Stimulated activated CD4-positive, alpha-beta T cell treated with anti-CD3 and anti-CD28 coated beads, Interleukin-4, amount 100 ng/mL, for 24 hours (primary cell): ENCODE measurements at places on chromosomes 7 and 10.

- DNase-seq, result no peak
Observed at GRCh38 chr7:14766747-14767146, 135.8 kb downstream of the DGKB start.

DNA sequence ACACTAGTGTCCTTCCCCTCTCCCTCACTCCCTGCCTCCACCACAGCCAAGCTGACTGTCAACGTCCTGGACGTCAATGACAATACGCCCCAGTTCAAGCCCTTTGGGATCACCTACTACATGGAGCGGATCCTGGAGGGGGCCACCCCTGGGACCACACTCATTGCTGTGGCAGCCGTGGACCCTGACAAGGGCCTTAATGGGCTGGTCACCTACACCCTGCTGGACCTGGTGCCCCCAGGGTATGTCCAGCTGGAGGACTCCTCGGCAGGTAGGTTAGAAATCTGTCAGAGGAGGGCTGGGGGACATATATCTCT is 24.9 kb upstream of the VSIR start:
- no peak for DNase-seq

DNA sequence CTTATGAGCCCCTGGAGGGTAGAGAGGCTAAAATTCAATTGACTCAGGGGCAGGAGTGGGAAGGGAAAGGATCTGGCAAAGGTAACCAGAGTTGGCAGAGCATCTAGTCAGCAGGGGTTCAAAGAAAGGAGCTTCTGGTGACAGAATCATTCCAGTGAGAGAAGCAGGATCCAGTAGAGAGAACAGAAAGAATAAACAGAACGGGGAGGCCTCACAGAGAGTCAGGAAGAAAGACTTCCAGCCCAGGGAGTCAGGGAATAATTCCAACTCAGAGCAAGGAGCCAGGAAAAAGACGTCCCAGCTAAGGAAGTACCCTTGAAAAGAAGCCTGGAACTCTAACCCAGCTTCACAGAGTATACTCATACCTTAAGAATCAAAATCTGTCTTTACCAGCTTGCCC is 66.6 kb upstream of the CPXM2 start:
- no peak for DNase-seq

DNA sequence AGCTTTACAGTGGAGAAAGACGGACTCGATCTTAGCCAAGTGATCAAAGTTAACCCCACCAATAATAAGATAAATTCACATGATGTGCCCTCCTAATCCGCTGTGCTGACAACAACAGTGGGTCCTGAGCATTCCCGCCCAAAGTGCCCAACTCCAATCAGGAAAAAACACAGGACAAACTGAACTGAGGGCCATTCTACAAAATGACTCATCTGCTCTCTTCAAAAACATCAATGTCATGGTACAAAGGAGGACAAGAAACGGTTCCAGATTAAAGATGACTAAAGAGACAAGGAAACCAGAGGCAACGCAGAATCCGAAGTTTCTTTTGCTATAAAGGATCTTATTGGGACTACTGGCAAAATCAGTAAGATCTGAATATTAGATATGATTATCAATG is 79.4 kb downstream of the CTBP2 start:
- no peak for DNase-seq

DNA sequence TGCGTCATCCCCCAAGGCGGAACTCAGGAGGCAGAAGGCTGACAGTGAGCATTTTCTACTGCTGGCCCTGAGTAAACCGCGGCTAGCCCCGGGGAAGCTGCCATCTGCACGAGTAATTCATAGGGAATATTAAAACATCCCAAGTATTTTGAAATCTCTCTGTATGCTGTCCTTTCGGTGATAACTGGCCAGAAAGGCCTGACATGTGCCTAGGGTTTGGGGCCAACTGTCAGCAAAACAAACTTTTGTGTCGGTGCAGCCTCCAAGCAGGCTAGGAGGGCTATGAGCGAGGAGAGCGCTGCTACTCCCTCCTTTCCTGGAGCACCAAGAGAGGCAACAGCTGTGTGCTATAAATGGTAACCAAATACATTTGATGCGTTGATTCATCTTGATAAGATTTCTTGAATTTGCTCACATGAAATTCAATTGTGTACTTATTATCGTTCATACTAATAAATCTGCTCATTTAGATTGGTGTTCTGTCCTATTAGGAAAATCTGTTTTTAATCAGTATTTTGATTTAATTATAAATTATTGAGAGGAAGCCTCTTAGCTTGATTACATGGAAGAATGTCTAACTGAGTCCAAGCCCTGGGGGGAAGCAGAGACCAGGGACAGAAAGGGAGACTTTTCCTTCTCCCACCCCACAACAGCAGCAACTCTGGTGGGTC is 124.4 kb upstream of the NPS start:
- no peak for DNase-seq

DNA sequence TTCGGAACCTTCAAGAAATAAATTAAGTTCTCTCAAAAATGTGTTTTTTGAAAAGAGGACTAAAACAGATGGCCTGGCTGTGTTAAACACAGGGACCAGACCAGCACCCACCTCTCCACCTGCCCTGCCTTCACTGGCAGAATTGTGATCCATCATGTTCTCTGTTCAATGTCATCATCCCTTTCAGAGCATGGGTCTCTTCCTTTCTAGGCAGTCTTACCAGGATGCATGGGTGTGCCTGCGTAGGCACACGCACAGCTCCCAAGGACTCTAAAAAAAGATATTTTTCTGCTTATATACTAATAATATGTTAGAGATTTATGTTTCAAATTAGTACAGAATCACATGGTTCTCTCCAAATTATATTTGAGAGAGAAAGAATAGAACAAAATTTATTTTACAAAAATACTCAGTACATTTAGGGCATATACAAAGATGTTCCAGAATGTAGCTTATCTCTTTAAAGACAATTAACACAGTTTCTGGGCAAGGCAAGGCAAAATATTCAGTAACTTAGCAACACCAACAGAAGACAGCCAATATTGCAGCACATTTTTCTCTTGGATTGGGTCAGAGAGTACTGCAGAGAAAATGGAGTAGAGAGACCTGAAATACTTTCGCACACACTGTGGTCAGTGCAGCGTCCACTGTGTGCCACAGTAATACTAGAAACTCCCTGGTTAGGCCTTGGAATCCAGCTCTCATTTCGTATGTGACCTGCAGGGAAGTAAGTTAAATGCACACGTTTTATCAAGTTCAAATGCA is 52.8 kb downstream of the EGFR start:
- no peak for DNase-seq

DNA sequence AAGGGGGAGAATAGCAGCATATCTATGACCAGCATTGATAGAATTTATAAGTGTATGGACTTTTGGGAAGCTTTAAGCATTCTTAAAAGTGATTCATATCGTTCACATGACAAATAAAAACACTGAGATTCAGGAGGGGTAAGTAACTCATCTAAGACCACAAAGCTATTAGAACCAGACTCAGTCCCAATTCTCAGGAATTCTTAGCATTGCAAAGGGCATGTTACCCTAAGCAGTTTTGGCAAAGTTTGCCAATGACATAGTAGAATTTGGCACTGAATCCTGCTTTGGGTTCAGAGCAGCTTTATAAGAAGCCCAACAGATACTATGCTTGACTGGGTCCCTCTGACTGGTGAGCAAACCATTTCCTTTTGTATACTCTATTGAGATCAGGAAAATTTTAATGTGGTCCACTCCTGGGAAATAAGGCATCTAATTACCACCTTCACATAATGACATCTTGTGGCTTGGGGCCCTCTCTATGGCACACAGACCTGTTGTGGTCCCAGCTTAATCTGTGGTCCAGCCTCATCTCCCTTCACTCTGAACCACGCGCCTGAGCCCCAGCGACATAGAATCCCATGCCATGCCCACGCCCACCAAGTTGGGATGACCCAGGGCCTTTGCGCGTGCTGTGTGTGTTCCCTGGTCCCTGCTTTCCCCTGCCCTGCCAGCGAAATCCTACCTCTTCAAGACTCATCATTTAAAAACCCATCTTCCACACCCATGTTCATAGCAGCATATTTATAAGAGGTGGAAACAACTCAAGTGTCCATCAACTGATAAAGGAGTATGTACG is 37.5 kb upstream of the DOCK1 start:
- no peak for DNase-seq

DNA sequence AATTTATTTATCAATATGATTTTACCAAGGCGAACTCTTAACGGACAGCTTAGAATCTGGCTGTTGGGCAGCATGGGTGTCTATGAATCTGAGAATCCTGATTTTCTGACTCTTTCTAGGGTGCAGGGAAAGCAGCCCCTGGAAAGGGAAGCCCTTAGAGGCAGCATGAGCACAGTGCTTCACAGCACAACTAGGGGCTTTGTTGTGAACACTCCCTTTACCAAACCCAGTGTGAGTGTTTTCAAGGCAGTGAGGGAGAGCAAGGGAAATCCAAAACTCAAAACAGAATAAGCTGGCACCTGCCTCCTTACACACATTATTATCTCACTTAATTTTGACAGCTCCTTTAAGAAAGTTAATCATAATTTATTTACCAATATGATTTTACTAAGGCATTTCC is 116.3 kb upstream of the CSTF2T start:
- no peak for DNase-seq
